IMR-90 (cell line): ENCODE measurements at places on chromosomes 7 and 10. TPM values are rescaled to one million over a fixed set of nuclear protein-coding genes. Genes with fewer than 3 reads are reported as not detected.

- no peak overlapping the region for H3K4me3 ChIP-seq
- no peaks in the 10 kb centered on the region for H3K27me3 ChIP-seq
- DNase-seq = peak; percentile 46
- no peak overlapping the region for H3K27ac ChIP-seq
- H3K4me1 ChIP-seq = peaks cover 4% of the 10 kb centered on the region
Observed at GRCh38 chr7:116786791-116787443, 75.5 kb upstream of the CAPZA2 start.

Gene SMO
- 15.3 and 18.5 TPM in 2 replicates for total RNA-seq

DNA sequence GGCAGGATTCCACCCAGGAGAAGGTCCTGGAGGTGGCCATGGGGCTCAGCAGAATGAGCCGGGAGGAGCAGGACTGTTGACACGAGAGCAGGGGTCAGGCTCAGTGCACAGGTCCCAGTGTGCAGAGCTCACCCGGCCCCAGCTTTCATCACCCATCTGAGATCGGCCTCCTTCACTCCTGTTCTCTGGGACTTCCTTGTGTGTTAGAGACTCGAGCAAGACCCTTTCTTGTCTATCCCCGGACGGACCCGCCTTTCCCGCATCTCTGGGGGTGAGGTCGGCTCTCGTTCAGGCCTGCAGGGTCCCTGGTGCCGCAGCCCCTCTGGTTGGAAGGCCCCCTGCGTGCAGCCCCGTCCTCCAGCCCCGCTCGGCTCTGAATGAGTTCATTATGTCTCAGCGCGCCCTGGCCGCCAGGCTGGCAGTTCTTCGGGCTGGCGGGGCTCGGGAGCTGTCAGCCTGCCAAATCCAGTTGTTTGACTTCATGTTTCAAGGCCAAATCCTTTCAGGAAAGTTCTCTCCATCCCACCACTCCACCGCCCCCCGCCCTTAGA is 127.9 kb downstream of the LHPP start:
- no peak for DNase-seq
- no peaks in the 10 kb centered on the region for H3K4me1 ChIP-seq
- no peak overlapping the region for H3K4me3 ChIP-seq
- H3K36me3 ChIP-seq = no peaks in the 10 kb centered on the region
- H3K27ac ChIP-seq = no peak overlapping the region

Gene LAMTOR4
- 131 and 134 TPM in 2 replicates for total RNA-seq

DNA sequence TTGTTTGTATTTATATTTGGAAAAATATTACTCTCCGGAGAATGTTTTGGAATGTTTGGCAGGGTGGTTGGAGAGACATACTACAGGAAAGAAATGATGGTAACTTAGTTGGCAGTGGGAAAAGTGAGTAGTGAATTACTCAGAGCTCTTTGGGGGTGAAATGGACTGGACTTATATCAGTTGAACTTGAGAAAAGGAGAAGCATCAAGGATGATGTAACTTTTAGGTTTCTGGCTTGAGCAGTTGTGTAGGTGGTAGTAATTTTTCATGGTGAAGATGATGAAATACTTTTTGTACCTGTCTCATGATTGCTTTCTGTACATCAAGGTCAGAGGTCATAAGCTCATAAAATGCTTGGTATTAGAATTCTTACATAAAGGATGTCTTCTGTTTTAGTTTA is 617.2 kb downstream of the AUTS2 start:
- no peaks in the 10 kb centered on the region for H3K36me3 ChIP-seq
- no peaks in the 10 kb centered on the region for H3K4me1 ChIP-seq

DNA sequence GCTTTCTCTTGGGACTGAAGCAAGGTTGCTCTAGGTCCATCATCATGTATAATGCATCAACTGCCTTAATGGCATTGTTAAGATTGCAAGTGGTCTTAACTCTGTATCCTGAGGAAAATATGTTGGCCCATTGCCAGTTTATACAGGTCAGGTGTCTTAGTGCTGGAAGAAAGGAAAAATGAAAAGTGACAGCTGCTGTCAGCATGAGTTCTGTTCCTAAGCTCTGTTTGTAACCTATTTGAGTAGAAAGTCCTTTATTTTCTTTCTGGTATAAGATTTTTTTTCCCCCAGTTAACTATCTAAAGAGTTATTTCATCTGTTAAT is 127.2 kb downstream of the SRI start:
- no peak overlapping the region for H3K27ac ChIP-seq
- no peak overlapping the region for H3K4me3 ChIP-seq
- no peaks in the 10 kb centered on the region for H3K36me3 ChIP-seq
- H3K4me1 ChIP-seq = no peaks in the 10 kb centered on the region
- no peak for DNase-seq

DNA sequence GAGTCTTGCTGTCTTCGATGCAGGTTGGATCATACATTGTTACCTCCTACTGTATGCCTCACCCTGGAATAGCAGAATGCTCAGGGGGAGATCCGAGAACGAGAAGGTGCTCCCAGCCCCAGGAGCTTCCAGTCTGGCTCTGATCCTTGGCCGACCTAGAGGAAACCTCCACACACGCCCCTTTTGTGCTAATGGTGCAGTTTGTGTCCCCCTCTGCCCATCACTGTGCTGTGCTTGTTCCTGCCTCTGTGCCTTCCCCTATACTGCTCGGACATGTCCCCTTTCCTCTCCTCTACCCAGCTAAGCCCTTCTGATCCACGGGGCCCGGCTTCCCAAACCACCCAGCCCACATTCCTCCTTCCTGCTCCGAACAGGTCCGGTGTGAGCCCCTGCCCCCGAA is 32.5 kb downstream of the ZNF775 start:
- H3K4me3 ChIP-seq = no peak overlapping the region
- H3K4me1 ChIP-seq = peaks cover 3% of the 10 kb centered on the region
- DNase-seq = no peak
- H3K27ac ChIP-seq = no peak overlapping the region

Gene CDK14
- total RNA-seq = 28.1 and 29.6 TPM in 2 replicates

Gene OR2A1
- not detected in 2 replicates for total RNA-seq

Gene TRUB1
- 17.9 and 26.1 TPM in 2 replicates for total RNA-seq

GRCh38 chr7:160958-161725 is 31.2 kb upstream of the FAM20C start:
- H3K27me3 ChIP-seq = peaks cover 34% of the 10 kb centered on the region
- peaks cover 1% of the 10 kb centered on the region; the same call in 1 of the 2 replicates for H3K4me1 ChIP-seq
- DNase-seq = no peak

DNA sequence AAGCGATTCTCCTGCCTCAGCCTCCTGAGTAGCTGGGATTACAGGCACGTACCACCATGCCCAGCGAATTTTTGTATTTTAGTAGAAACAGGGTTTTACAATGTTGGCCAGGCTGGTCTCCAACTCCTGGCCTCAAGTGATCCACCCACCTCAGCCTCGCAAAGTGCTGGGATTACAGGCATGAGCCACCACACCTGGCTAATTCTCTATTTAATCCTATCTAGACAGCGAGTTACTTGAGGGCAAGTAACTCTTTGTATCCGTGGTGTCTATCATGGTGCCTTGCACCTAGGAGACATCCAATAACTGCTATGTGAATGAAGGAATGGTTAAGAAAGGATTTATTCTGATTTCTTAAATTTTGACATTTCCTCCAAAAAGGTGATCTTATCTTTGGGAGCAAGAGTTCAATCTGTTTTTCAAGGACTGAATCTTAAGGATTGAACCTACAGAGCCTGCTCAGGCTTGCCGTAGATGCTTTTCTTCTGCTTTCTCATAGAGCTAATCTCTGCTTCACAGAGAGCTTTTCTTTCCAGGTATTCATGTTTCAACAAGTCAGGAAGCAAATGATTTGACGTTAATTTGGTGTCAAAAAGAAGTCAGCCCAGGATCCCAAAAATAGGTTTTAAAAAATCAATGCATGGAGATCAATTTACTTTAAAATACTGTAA is 101.6 kb downstream of the CUL2 start:
- no peak overlapping the region for H3K4me3 ChIP-seq
- H3K36me3 ChIP-seq = no peaks in the 10 kb centered on the region
- DNase-seq = no peak
- H3K27ac ChIP-seq = no peak overlapping the region
- H3K27me3 ChIP-seq = no peaks in the 10 kb centered on the region

- H3K36me3 ChIP-seq = peaks cover 42% of the 10 kb centered on the region
- H3K4me3 ChIP-seq = no peak overlapping the region
- H3K27ac ChIP-seq = no peak overlapping the region
- H3K4me1 ChIP-seq = no peaks in the 10 kb centered on the region; the same call in 1 of the 2 replicates
Observed at GRCh38 chr10:97664282-97664850, 22.7 kb downstream of the AVPI1 start.

DNA sequence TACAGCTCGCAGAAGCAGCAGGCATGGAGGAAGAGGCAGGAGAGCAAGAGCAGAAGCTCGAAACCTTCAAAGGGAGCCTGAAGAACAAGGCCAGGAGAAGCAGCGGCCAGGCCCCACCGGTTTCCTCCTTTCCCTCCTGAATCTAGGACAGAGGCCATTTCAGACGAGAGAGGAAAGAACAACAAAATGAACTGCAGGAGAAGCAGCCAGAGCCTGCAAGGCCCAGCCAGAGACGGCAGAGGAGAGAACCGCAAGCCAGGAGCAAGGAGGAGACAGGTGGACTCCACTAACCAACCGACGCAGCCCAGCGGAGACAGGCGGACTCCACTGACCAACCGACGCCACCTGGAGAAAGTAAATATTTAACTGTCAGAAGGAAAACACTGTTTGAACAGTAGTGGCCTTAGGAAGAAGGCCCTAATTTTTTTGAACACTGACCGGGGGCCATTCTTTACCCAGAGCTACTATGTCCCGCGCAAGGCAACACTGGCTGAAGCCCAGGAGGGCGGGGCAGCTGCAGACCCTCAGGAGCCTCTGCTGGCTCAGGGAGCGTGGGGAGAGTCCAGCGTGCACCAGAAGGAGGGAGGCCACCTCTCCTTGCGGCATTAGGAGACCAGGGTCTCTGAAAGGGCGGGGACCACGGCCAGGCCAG is 559.2 kb downstream of the PTPRN2 start:
- H3K4me3 ChIP-seq = no peak overlapping the region
- no peaks in the 10 kb centered on the region for H3K27me3 ChIP-seq
- no peak for DNase-seq
- no peaks in the 10 kb centered on the region for H3K4me1 ChIP-seq

DNA sequence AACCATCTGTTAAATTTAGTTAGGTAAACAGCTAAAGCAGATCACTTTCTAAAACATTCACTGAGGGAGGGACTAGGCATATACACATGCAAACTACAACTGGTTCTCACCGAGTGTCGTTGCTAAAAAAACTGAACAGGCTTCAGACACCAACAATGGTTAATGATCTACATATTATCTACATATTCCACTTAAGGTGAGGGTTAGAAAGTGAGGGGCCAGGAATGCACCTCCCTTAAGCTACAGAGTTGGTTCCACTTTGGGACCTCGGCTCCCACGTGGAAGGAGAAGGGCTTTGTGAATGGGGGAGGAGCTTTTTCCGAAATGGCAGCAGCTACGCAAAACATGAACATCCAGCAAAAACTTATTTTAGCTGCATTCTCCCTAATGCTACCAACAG is 5.8 kb downstream of the CTBP2 start:
- no peak overlapping the region for H3K4me3 ChIP-seq
- H3K4me1 ChIP-seq = peaks cover 27% of the 10 kb centered on the region
- no peaks in the 10 kb centered on the region for H3K27me3 ChIP-seq

DNA sequence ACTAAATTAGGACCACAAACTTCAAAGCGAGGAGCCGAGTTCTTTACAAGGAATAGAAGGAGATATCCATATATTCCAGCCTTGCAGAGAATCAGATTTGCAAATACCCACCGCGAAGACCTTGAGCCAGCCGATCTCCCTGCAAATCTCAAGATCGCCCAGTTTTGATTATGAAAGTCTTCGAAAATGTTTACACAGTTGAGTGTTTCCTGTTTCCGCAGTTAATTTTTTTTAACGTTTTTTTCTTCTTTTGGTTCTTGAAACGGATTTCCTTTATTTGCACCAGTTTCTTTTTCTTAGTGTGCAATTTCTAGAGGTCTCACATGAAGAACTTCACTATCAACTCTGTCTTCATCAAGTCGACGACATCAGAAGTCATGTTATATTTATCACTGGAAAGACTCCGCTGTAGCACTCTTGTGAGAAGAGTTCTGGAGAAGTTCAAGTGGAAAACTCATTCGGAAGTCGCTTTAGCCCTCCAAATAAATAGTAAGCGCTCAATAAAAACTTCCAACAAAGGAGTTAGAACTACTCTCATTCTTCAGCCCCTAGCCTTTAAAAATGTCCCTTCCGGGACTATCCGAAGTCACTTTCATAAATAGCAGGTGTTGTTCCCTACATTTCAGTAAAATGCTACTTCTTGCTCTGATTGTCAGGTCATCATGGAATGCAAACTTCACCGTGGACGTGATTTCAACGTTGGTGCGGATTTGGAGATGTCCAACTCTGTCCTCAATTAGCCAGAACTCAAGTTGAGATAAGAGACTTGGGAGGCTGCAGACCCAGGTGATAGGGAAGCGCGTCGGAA is 11.9 kb upstream of the SPAG6 start:
- H3K4me1 ChIP-seq = no peaks in the 10 kb centered on the region
- no peak overlapping the region for H3K4me3 ChIP-seq
- peaks cover 5% of the 10 kb centered on the region for H3K36me3 ChIP-seq
- peaks cover 48% of the 10 kb centered on the region for H3K27me3 ChIP-seq

DNA sequence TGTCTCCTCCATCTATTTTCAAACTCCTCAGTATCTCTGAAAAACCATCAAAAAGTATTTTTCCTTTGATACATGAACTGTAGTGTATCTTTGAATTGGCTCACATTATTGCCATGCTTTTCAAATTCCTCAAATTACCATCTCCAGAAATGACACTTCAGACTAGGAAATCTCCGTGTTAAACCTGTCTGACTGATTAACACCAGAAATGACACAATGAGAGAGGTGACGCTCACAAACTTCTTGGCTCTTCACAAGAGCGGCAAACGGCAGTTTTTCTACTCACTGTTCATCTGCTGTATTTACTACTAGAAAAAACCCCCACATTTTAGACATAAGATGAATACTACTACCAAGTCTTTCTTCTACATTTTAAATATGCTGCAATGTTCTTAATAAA is 56.6 kb downstream of the MKX start:
- no peaks in the 10 kb centered on the region for H3K27me3 ChIP-seq
- no peak for DNase-seq
- no peak overlapping the region for H3K4me3 ChIP-seq
- H3K27ac ChIP-seq = no peak overlapping the region

- H3K27ac ChIP-seq = no peak overlapping the region
- DNase-seq = no peak
- no peak overlapping the region for H3K4me3 ChIP-seq
- H3K36me3 ChIP-seq = no peaks in the 10 kb centered on the region
Observed at GRCh38 chr7:156158213-156158612, 345.9 kb upstream of the SHH start.

Gene C10orf53
- total RNA-seq = not detected in 2 replicates

DNA sequence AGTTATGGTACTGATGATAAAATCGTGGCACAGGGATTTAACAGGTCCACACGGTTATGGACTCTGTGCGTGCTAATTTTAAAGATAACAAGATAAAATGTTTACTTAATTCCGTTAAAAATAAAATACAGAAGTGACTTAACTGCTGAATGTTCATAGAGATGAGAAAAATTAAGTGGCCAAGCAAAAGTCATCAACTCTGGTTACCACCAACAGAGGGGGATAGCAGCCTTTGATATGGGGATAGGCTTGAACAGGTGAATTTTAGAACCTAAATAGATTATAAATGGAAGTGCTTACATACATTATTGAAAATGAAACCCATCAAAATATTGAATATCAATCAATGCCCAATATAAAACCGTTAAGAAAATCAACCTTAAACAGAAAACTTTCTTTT is 245.0 kb downstream of the WDR37 start:
- H3K27ac ChIP-seq = no peak overlapping the region
- no peak for DNase-seq
- no peaks in the 10 kb centered on the region for H3K27me3 ChIP-seq
- no peaks in the 10 kb centered on the region for H3K4me1 ChIP-seq
- H3K36me3 ChIP-seq = no peaks in the 10 kb centered on the region

Gene PRKAG2
- 15.4 and 25.6 TPM in 2 replicates for total RNA-seq
